Inflammatory macrophage treated with lipopolysaccharide for 4 hours (primary cell): ENCODE measurements at places on chromosomes 12 and 14.

- no peak for DNase-seq
These were observed 19.4 kb downstream of the RALGAPA1 start for GRCh38 chr14:35789651-35790050.

- no peak for DNase-seq
These were observed 17.2 kb downstream of the DIO3 start for GRCh38 chr14:101578489-101578888.

DNA sequence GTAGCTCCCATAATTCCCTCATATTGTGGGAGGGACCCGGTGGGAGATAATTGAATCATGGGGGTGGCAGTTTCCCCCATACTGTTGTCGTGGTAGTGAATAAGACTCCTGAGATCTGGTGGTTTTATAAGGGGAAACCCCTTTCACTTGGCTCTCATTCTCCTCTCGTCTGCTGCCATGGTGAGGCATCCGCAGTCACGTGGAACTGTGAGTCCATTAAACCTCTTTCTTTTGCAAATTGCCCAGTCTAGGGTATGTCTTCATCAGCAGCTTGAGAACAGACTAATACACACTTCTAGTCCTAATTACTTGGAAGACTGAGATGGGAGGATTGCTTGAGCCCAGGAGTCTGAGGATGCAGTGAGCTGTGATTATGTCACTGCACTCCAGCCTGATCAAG is 64.4 kb downstream of the TMX1 start:
- no peak for DNase-seq

- DNase-seq: no peak
These were observed 217.4 kb downstream of the ZFP36L1 start for GRCh38 chr14:68575426-68575825.

DNA sequence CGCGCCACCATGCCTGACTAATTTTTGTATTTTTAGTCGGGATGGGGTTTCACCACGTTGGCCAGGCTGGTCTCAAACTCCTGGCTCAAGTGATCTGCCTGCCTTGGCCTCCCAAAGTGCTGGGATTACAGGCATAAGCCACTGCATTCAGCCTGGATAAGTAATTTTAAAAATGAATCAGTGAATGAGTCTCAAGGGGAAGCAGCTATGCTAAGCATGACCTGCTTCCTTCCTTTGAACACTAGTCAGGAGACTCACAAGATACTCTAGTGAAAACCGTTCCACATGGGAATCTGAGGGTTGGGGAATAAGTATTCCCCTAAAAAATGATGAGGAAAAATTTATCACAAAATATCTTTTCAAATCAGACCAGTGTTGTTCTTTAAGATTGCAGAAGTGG is 10.7 kb upstream of the FAM234B start:
- no peak for DNase-seq

DNA sequence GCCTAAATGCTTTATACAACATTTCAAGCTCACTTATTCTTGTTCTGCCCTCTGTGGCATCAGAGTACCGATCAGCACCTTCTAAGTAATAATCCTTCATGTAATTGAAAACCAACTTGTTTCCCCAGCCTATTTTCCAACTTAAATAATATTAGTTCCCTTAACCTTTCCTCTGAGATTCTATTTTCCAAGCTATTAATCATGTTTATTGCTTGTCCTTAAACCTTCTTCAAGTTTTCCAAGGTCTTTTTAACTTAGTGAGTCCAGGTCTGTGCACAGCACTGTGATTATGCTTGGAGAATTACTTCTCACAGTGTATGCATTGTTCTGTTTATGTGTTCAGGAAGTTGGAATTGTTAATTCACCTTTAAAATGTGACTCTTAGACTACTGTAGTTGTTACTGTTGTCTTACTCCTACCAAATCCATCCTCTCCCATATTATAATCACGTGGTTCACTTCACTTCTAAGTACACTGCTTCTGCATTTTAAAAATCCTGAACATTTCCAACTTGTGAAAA is 1039.3 kb upstream of the FOXG1 start:
- no peak for DNase-seq

DNA sequence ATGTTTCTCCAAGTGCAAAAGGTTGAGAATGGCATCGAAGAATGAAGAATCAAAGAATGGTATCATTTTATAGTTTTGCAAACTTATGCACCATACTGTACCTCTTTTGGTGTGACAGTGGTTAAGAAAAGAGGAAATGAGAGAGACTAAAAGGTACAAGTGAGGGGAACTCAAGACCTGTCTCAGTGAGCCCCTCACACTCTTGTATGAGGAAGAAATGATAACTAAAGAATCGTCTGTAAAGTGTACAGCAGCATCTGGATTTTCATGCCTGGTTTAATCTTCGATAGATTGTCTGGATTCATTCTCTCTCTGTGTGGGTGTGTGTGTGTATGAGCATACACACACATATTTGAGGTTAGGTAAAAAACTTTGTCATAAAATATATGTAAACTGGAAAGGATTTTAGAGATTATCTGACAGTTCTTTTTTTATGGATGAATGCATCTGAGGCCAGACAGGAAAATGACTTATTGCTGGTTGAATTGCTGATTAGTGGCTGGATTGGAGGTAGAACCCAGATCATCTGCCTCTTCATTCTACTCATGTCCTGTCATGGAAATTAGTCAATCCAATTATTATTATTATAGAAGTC is 16.0 kb upstream of the SLC38A2 start:
- DNase-seq: no peak

- no peak for DNase-seq
These were observed 23.8 kb upstream of the LTBP2 start for GRCh38 chr14:74635847-74636246.

- peak; percentile 10 for DNase-seq
These were observed 80.2 kb upstream of the KRR1 start for GRCh38 chr12:75591628-75592027.

DNA sequence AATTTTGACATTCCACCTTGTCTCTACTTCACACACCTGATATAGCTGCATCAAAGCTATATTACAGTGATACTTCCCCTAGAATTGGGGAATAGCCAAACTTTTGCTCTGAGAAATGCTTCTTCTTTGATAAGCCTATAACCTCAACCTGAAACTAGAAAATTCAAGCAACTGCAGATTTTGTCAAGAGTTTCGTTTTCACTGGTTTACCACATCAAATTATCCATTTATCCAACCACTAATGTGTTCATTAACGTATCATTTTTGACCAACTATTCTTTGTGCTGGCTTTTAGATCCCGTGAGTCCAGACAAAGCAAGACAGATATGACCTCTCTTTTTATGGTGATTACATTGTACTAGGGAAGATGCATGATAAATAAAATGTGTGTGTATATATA is 13.5 kb upstream of the TAS2R46 start:
- no peak for DNase-seq

- no peak for DNase-seq
These were observed 4.2 kb upstream of the SLC8A3 start for GRCh38 chr14:70192915-70193314.

DNA sequence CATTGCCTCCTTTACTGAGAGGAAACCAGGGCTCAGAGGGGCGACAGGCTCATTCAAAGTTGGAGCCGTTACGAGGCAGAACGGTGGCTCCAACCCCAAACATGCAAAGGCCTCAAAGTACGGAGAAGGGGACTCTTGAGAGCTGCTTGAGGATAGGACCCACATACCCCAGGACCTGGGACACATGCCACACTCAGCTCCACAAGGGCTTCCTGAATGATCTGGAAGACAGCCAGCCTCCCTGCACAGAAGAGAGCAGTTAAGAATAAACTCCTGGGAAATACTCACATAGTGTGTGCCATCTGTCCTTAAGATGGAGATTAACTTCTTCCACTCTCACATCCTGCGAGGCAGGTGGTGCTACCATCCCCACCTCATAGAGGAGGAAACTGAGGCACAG is 26.6 kb upstream of the NXPH4 start:
- DNase-seq: no peak

GRCh38 chr12:53930591-53931255 is 7.9 kb upstream of the HOXC13 start:
- DNase-seq: no peak
